ENCODE measurements at places on chromosomes 11 and 22. TPM values are rescaled to one million over a fixed set of nuclear protein-coding genes. Genes with fewer than 3 reads are reported as not detected.

DNA sequence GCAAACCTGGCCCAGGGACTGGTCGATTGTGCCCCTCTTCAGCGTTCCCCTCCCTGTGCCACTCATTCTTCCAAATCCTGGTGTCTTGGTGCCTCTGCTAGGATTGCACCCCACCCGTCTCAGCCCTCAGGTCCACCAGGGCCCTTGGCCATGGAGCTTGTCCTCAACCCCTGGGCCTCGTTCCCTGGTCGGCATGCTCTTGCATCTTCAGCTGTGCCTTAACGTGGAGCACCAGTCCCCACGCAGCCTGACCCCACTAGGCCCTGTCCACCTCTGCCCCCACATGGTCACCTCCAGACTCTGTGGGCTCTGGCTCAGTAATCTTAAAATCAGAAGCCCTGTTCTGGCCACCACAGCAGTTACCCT lies 61.1 kb downstream of the OSBP2 start:
- peaks cover 8% of the 10 kb centered on the region for H3K4me1 ChIP-seq
- DNase-seq: no peak
- no peaks in the 10 kb centered on the region for H3K36me3 ChIP-seq
- no peak overlapping the region for H3K27ac ChIP-seq

GRCh38 chr11:10366568-10367331 lies 61.9 kb downstream of the ADM start:
- no peak overlapping the region for H3K4me3 ChIP-seq
- no peaks in the 10 kb centered on the region for H3K27me3 ChIP-seq
- DNase-seq: peak; percentile 100
- no peaks in the 10 kb centered on the region for H3K4me1 ChIP-seq
- no peaks in the 10 kb centered on the region for H3K36me3 ChIP-seq

Gene TMEM258
- 241 TPM for polyA plus RNA-seq

DNA sequence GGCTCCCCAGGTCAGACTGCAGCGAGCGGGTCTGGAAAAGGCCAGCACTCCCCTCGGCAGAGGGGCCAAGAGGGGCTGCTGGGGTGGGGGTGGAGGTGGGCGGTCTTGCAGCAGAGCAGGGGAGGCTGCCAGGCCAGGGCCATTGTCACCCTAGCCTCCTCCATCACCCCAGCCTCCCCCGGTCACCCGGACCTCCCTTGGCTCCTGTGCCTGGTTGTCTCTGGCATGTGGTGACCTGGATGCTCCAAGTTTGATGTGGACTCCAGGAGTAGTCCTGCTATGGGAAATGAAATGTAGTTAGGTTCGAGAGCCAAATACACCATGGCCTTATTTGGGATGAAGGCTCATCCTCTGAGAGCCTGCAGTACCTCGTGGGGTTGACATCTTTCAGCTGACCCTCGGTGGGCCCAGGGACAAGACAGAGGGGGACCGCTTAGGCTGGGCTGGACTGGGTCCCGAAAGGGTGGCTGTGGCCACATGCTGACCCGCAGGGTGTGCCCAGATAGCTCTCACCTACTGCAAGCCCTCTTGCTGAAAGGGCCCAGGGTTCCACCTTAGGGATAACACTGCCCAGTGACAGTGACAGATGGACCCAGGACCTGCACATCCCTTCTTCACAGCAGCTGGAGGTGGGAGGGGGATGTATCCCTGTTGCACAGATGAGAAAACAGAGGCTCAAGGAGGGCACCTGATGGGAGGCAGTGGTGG lies 24.1 kb downstream of the MRGPRD start:
- H3K27ac ChIP-seq: no peak overlapping the region
- no peak overlapping the region for H3K4me3 ChIP-seq
- no peaks in the 10 kb centered on the region for H3K27me3 ChIP-seq
- no peak for DNase-seq
- H3K36me3 ChIP-seq: no peaks in the 10 kb centered on the region

GRCh38 chr11:82796998-82797961 lies 63.6 kb upstream of the FAM181B start:
- no peak for DNase-seq
- no peak overlapping the region for H3K27ac ChIP-seq
- H3K4me3 ChIP-seq: no peak overlapping the region

DNA sequence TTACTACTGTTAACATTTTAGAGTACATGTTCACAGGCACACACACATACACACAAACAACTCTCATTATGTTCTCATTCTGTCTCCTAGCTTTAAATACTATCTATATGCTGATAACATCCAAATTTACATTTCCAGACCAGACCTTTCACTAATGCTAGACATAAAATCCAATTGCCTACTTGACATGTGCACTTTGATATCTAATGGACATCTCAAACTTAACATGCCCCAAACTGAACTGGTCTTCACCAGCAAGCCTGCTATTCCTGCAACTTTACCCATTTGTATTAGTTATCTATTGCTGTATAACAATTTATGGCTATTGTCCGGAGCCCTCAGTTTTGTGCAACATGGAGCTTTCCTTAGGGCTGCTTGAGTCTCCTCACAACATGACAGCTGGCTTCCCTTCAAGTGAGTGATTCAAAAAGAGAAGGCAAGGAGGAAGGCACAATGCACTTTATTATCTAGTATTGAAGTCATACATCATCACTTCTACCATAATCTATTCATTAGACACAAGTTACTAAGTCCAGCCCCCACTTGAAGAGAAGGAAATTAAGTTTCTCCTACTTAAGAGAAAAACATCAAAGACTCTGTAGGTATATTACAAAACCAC lies 3.0 kb downstream of the SLC36A4 start:
- H3K27ac ChIP-seq: peak overlapping the region; percentile 8
- H3K27me3 ChIP-seq: no peaks in the 10 kb centered on the region
- H3K4me3 ChIP-seq: no peak overlapping the region

Gene MS4A5
- polyA plus RNA-seq: not detected
